Renal pelvis (tissue), 12 donors: ENCODE measurements at places on chromosomes 1 and 21. TPM values are rescaled to one million over a fixed set of nuclear protein-coding genes. Genes with fewer than 3 reads are reported as not detected.
A peak's percentile ranks its signal among the peaks of the same experiment; 100 is the strongest.

- no peak for DNase-seq
Measured at GRCh38 chr1:65063025-65063424, 85.0 kb upstream of the AK4 start.

GRCh38 chr1:231950331-231951128, 323.9 kb downstream of the DISC1 start:
- DNase-seq = no peak

The PRAMEF6 gene
- polyA plus RNA-seq = not detected

DNA sequence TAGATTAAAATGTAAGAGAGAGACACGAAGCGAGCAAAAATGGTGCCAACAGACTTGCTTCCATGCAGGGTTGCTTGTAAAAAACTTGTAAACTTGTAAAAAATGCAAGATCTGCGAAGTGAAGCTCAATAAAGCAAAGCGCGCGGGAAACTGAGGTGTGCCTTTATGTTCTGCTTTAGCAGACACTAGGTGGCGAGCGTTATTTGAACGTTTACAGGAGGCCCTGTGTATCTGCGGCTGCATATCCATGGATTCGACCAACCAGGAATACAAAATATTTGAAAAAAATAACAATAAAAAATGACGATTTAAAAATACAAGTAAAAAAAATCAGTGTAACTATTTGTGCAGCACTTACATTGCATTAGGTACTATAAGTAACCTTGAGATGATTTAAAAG, 1.5 kb downstream of the UBE2G2 start:
- DNase-seq = no peak

DNA sequence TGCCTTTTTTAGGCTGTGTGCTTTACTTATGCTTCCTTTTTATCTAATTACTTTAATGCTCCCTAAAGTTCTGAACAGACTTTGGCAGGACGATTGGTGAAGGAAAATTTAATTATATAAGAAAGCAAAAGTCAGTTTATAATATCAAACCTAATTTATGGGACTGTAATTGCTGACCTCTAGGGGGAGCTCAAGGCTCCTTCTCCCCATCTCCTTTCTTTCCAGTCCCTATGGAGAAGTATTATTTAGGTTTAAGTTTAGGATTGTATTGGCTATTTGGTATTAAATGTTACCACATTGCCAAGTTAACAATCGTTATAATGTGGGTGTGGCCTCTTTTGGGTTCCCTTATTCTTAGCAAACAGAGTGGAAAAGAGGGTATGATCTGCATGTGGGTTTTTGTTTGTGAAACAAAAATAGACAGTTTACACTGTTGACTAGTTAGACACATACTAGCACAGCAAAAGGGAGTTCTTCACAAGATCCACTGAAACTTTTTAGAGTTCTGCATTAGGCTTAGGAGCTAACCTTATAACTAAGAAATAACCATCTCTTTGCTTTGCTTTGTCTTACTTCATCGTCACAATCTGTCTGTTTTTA, 48.2 kb upstream of the TNFSF4 start:
- DNase-seq = peak; percentile 1

- DNase-seq = no peak
Measured at GRCh38 chr21:34942911-34943310, 106.2 kb downstream of the RUNX1 start.

GRCh38 chr1:59004755-59005154, 220.9 kb upstream of the JUN start:
- DNase-seq = no peak

The ZNF496 gene
- polyA plus RNA-seq = 52.7 TPM

GRCh38 chr1:156926175-156926574, 5.7 kb downstream of the LRRC71 start:
- no peak for DNase-seq

- no peak for DNase-seq
Measured at GRCh38 chr1:9626201-9626608, 25.3 kb upstream of the PIK3CD start.

The SH2D5 gene
- polyA plus RNA-seq = 1.4 TPM

DNA sequence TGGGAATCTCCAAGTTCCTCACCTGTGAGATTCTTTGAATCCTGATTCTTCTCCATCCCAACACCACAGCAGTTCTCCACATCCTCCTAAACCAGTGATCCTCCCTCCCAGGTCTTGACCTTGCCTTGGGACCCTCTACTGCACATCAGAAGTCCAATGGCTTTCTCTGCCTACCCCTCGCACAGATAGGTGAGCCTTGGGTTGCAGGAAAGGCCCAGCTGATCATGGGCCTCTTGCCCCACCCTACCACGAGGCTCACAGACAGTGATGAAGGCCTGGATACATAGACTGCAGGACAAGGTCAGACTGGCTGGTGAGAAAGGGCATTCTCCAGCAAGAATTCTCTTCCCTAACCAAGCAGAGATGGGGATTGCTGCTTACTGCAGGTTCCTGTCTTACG, 825 bp downstream of the FABP3 start:
- no peak for DNase-seq

DNA sequence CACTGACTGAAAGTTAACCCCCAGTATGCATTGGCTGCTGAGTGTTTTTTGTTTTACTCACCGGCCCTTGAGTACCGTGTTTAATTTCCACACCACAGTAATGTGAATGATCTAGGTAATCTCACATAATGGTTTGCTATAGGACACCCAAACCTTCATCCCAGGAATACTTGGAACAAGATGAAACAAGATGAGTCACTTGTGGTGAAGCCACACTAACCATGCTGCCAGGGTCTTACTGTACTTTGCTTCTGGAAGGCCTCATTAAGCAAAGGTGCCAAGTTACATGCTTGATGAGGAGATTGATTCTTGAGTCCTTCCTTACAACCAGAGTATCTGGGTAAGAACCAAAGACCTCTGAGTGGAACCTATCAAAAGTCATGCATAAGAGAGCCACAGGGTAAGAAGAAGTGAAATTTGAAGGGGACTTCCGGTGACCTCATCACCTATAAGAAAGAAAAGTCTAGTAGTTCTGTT, 163.3 kb downstream of the NRIP1 start:
- no peak for DNase-seq

DNA sequence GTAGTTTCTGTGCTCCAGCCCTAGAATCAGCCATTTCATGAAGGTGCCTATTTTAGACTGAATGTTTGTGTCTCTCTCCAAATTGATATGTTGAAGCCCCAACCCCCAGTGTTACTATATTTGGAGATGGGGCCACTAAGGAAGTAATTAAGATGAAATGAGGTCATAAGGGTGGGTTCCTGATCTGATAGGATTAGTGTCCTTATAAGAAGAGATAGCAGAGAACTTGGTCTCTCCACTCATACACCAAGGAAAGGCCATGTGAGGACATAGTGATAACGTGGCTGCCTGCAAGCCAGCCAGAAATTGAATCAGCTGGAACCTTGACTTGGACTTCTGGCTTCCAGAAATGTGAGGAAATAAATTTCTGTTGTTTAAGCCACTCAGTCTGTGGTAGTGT, 12.3 kb downstream of the RAVER2 start:
- DNase-seq = no peak

The HTR1D gene
- 0.31 TPM for polyA plus RNA-seq

GRCh38 chr1:93061895-93062792, 16.9 kb upstream of the MTF2 start:
- DNase-seq = no peak

- no peak for DNase-seq
Measured at GRCh38 chr1:51966559-51966958, 23.9 kb downstream of the RAB3B start.

DNA sequence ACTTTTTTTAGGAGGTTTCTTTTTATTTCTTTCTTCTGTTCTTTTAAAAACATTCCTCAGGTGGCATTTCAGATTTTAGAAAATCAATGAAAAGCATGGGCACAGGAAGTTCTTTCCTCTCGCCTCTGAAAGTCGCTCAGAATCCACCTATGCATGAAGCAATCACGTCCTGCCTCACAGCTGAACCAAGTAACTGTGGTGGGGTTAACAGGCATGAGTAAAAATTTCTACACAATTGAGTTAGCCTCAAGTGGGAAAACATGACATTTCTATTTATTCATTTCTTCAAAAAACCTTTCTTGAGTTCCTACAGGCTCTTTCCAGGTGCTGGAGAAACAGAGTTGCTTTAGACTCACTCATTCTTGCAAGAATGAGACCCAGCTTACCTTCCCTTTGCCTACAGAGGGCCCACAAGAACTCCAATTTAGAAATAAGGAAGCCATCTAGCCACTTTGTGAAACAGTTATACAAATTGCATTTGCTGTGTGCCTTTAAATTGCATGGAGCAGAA, 508.9 kb upstream of the PKN2 start:
- DNase-seq = no peak

GRCh38 chr1:25664357-25665199, 48.0 kb downstream of the MAN1C1 start:
- DNase-seq = no peak

DNA sequence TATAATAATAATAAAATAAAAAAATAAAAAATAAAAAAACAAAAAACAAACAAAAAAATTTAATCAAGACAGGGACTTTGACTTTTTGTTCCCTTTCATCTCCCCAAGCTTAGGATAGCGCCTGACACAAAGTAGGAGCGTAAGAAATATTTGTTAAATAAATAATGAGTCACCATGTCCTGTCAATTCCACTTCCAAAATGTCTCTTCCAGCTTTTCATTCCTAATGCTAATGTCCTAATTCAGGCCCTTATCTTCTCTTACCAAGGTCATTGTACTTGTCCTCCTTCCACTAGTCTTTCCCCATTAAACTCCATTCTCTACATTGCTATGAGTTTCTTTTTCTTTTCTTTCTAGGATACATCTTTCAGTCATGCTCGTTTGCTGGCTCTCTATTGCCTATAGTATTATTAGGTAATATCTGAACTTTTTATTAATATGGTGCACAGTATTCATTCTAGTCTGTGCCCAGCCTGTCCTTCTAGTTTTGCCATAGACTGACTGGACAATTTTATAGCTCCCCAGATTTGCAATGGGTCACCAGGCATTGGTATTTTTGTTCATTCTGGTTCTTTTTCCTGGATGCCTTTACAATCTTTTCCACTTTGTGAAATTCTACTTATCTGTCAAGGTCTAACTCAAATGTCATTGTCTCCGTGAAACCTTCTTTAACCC, 11.4 kb downstream of the NEXN start:
- no peak for DNase-seq

DNA sequence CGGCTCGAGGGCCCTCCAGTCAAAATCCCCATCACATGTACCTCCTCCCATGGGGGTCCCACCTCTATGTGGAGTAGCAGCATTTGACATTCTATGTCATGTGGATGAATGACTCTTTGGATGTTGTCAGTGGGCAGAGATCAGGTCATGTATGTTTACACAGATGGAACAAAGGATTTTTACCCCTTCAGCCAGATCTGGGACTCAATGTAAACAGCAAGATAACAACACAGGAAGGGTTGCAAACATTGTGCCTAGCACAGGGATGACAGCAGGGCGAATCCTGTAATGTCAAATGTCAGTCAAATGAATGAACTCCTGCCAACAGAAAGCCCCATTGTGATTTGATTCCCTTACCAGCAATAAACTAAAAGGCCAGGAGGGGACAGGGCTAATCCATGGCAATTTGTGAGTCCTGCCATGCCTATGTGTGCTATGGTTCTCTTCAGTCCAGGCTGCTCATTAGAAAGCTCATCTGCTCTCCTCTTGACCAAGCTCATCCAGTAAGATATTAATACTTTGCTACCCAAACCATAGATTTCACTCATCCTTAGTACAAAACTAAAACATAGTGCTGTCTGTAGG, 60.3 kb downstream of the PGBD5 start:
- DNase-seq = no peak

The RNU1-3 gene
- polyA plus RNA-seq = not detected
